ACHN (cell line): ENCODE measurements at places on chromosomes 3 and 15.
A peak's percentile ranks its signal among the peaks of the same experiment; 100 is the strongest.

GRCh38 chr15:75153565-75154276 is 48.0 kb upstream of the C15orf39 start:
- DNase-seq: no peak

GRCh38 chr3:47473391-47473790 is 2.4 kb downstream of the SCAP start:
- no peak for DNase-seq

DNA sequence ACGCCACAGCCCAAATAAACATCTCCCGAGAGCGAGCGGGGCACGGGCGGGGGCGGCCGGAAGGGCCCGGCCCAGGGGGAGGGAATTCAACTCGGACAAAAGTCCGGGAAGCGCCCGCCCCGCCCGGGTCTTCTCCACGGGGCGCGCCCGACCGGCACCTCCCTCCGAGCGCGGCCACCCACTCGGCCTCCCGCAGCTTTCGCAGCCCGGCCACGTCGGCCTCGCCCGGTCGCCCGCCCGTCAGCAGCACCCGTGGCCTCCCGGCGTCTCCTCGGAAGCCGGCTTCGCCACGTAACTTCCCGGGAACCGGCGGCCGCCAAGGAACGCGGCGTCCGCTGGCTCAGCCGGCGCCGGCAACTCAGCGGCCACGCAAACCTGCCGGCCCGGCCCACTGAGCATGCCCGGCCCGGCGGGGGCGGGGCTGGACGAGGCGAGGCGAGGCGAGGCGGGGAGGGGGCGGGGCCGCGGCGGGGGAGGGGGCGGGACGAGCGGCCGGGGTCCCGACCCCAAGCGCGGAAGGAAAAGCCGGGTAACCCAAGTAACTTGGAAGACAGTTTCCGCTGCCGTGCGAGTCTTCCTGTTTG is at the start of gene TJP1:
TSS of gene TJP1 (minus strand) at position 369 of the 584 bp plus-strand sequence. CDS start 440 bp downstream, outside the sequence.
- peak; percentile 81 for DNase-seq

- no peak for DNase-seq
Measured at GRCh38 chr3:48798998-48799397, 48.7 kb downstream of the PRKAR2A start.

DNA sequence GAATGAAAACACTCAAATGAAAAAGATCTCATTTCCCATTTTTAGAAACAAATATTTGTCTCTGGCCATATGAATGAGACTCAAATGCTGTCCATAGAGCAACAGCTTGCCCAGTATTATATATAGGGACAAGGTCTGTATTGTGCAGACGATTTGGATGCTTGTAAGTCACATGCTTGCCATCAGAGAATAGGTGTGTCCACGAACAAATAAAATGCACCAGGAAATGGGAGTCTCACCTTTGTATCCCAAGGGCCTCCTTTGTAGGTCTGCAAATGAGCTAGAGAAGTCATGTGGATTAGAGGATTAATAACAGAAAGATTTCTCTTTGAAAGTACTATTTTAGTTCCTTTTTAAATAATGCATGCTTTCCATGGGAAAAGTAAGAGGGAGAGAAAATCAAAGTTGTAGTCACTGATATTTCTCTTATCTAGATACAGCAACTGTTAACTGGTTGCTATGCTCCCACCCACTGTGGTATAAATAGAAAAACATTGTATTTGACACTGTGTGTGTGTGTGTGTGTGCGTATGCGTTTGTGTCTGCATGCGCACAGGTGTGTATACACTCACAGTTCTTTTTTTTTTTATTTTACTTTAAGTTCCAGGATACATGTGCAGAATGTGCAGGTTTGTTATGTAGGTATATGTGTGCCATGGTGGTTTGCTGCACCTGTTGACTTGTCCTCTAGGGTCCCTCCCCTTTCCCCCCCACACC is 383.4 kb upstream of the ARRDC4 start:
- no peak for DNase-seq

DNA sequence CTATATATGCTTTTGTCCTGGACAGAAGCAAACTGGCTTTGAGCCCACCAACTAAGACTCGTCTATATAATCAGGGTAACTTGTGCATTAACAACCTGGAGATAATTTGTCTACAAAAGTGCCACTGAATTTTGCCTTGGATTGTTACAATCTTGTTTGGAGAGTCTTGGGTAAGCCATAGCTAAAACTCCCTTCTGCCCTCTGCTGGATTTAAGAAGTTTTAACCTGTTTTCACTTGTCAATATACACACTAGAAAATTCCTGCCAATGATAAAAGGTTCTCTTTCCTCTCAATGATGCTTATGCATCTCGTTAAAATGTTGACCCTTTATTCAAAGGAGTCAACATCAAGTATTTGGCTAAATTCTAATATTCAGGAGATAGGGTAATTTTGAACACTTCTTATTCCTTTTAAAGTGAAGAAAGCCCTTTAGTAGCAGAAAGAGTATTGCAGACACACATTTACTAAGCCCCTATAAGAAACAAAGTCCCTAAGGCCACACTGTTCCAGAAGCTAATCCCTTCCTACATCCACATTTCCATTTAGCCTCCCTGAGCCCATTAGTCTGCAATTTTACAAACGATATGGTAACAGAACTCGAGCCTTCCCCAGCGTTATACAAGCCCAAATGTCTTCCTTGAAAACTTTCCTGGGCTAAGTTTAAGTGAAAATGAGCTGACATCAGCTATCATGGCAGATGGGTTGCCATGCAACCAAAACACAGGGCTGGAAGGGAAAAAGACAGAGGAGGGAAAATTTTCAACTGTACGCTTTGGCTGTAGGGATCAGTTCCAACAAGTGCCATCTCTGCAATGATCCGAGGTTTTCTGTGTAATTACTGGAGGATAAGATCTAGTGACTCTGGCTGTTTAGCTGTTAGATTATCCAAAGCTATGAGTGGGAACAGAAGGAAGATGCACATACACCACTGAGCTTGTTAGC is 75.9 kb upstream of the FGF12 start:
- DNase-seq: peak; percentile 42

- no peak for DNase-seq
Measured at GRCh38 chr3:187328691-187329090, 37.2 kb upstream of the MASP1 start.

GRCh38 chr15:38455092-38455491 is 1.2 kb downstream of the FAM98B start:
- DNase-seq: peak; percentile 3

GRCh38 chr15:32867313-32867626 is 149.5 kb downstream of the GREM1 start:
- DNase-seq: peak; percentile 80

DNA sequence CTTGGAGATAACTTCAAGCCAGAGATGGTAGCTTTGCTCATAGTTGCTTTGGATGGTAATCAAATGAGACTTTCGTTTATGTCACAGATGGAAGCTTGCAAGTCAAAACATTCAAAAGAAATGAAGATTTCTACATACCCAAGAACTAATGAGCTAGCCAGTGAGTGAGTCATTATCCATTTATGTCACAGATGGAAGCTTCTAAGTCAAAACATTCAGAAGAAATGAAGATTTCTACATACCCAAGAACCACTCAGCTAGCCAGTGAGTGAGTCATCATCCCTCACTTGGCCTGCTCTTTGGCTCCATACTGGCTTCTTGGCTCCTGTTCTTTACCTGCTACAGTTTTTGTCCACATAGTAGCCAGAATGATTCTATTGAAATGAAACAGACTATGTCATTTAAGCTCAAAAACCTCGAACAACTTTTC is 559.8 kb upstream of the CBLB start:
- DNase-seq: peak; percentile 97

- DNase-seq: no peak
Measured at GRCh38 chr3:102165367-102165766, 269.4 kb upstream of the ZPLD1 start.
